Activated T-helper 1 cell treated with anti-CD3 and anti-CD28 coated beads, Interleukin-2, amount 50 U/mL, for 16 hours (primary cell): ENCODE measurements at places on chromosomes 7 and 10.

GRCh38 chr10:70328018-70328417 is 44.2 kb upstream of the NPFFR1 start:
- no peak for DNase-seq

GRCh38 chr7:46738796-46739195 is 817.7 kb upstream of the IGFBP3 start:
- no peak for DNase-seq

GRCh38 chr10:111077785-111078504 is 1.1 kb downstream of the ADRA2A start:
- no peak for DNase-seq

GRCh38 chr10:48595539-48595932 is 9.3 kb downstream of the ARHGAP22 start:
- no peak for DNase-seq

DNA sequence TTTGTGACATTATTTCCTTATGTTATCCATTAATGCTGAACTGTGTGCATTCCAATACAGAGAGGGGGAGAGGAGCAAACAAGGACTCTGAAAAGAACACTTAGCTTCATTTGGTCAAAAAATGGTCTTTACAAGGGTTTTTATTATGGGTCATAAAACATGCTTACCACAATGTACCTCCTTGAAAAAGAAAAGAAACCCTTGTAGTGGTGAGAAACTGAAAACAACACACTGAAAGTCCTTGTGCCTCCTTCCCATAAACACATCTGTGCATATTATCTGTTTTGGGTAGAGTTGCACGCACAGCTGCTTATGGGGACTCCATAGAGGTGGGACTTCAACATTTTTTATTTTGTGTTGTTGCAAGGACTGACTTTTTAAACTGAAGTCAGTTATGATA is 98.7 kb downstream of the CDK6 start:
- no peak for DNase-seq

DNA sequence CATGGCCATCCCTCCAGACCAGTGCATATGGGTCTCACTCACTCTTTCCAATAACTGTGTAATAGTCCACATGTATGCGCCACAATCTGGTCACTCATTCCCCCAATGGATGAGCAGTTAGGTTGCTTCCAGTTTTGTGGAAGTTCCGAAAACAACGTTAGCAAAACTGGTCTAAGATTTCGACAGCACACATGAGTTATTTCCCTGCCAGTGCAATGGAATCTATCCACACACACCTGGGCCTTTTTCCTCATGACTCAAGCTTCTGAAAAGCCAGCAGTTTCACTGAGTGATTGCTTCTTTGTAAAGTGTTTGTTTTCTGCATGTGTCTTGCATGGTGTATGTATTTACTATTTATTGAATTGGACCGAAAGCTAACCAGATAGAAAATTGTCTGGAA is 58.8 kb upstream of the FHIP2A start:
- no peak for DNase-seq

DNA sequence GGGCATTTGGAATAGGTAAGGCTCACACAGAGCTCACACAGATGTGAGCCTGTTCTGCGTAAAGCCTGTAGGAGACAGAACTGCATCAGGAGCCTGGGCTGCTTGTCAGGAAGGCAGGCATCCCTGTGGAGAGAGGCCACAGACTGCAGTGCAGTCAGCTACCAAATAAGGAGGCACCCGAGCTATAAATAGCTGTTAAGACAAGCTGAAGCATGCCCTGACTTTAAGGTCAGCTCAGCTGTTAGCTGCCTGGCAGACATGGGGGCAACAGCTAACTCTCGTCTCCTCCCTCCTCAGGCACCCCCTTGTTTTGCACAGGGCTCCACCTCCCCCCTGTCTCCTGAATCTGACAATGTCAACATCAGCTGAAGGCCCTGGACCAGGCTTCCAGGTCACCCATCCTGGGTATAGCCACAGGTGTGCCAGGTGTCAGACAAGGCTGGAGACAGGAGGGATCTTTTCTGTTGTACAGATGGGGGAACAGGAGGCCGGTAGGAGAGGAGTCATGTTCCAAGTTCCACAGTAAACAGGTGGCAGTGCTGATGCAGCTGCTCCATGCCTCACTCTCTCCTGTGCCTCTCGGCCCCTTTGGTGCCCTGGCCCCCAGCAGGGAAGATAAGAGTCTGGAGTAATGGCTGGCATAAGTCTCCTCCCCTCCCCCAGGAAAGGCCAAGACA is 27.6 kb upstream of the MKRN1 start:
- DNase-seq: no peak

GRCh38 chr7:157979636-157980340 is 607.8 kb downstream of the PTPRN2 start:
- DNase-seq: no peak

GRCh38 chr7:19470031-19470430 is 238.8 kb downstream of the POLR1F start:
- DNase-seq: no peak

- DNase-seq: no peak
Observed at GRCh38 chr7:156773966-156774365, 119.0 kb downstream of the LMBR1 start.

GRCh38 chr10:132427006-132427771 is 30.2 kb downstream of the PWWP2B start:
- DNase-seq: no peak

- no peak for DNase-seq
Observed at GRCh38 chr7:40717242-40717641, 582.4 kb downstream of the SUGCT start.

GRCh38 chr10:112304267-112304859 is 21.2 kb downstream of the TECTB start:
- DNase-seq: no peak

DNA sequence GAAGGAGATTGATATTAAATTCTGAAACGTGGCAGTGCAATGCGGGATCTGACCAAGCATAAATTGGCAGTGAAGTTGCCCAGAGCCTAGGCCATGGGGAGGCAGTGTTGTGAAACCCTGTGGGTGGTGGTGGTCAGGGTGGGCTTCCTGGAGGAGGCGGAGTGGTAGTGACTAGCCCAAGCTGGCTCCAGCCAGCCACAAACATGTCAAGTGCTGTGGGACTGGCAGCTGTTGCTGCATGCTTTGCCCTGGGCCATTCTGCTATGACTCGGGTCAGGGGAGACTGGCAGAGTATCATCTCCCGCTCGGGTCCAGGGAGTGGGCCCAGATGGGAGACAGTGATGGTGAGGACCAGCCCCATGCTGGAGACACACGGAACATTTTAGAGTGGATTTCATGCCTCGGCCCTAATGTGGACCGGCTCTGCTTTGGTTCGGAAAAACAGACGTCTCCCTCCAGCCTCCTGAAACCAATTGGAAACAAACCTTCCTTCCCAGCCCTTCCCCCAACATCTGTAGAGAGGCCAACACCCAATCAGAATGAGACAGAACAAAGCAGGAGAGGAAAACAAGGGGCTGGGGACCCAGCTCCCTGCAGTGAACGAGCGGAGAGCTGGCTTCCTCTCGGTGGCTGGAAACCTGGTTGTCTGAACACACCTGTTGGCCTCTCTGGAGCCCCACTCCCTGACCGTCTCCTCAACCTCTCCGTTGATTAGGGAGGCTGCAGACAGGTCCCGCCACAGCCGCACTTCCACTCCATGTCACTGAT is 58.2 kb downstream of the TMEM270 start:
- no peak for DNase-seq

DNA sequence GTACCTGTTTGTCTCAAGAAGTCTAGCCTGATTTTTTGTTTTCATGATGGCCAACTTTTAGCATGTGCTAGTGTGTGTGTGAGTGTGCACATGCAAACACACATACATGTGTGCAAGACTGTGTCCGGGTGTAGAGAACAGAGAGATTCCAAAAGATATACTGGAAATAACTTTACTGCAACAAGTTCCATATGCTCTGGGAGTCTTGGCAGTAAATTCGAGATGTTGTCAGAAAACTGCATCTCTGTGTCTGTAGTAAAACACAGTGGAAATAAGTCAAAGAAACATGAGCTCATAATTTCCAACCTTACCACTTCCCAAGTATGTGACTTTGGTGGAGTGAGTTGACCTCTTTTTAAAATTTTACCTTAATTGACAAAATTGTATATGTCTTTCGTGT is 950.8 kb upstream of the C7orf33 start:
- no peak for DNase-seq

DNA sequence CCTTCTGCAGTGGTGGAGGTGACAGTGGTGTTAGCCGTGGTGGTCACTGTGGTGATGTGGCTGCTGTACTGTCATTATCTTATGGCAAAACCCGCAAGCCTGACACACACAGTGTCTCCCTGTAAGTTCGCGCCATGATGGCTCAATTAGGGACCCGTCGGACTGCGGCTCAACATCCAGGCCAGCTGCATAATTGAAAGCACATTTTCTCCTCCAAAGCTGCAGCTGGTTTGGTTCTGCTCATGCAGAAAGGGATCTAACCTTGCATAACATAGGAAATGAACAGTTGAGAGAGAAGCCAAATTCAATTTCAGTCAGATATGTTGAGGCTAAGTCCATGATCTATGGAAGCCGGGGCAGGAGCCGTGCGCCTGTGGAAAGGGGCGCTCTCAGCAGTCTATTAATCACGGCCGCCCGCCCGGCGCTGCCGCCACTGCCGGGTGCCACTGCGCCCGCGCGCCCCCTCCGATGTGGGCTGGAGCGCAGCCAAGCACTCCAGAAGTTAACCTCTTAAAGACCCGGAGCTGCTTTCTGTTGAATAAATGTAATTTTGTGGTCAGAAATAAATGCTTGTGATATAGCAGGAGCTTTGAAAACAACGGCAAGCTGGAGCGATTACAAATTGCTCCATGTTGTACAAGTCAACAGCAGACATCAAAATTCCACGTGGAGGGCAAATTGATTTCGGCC is 227.7 kb downstream of the CUX1 start:
- DNase-seq: no peak

GRCh38 chr10:132590752-132591121 is 53.1 kb downstream of the INPP5A start:
- no peak for DNase-seq

DNA sequence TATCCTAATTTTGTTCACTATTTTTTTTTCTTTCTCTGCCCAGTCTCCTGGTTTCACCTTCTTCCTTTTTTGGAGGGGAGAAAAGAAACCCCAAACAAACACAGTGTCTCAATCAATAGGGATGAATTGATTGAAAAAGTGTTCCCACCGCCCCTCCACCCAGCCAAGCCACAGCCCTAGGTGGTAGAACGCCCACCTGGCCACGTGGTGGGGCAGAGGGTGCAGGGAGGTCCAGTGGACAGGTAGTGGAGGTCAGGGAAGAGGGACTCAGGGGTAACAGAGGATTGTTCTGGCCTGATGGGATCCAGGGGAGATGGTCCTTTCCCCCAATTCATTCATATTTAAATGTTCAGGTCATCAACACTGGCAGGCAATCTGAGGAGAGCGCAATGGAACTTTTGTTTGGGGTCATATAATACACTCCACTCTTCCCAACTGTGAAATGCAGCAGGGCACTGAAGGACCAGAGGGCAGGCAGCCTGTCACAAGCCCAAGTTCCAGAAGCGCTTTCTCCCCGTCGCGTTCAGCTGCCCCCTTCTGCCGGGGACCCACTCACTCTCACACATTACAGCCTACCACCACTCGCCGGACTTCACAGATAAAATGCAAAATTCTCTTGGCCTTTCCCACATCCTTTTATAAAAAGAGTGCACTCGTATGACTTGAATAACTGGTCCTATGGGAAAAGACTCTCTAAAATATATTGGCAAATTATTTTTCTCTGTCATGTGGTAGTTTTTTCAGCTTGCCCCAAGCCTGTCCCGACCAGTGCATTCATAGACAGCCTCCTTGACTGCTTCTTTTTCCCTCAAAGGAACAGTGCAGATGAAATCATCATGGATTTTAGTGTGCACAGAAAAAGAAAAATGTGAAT is 1.6 kb downstream of the INHBA start:
- no peak for DNase-seq

DNA sequence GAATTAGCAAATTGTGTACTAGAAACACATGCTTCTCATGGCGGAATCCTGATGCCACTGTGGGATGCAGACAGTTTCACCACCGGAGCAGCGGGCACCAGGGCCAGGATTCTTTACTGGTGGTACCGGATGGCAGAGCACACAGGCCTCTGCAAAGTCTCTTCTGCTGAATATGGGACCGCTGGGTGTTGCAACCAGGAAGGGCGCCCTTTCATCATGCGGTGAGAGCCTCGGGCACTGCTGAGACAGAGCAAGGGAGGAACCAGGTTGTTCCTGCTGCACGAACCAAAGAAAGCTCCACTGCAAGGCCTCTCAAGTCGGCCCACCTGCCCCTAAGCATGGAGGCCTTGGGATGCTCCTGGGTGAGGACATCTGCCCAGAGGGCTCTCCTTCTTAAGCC is 57.0 kb upstream of the NMT2 start:
- no peak for DNase-seq

GRCh38 chr10:95716466-95716865 is 22.7 kb upstream of the TCTN3 start:
- no peak for DNase-seq

DNA sequence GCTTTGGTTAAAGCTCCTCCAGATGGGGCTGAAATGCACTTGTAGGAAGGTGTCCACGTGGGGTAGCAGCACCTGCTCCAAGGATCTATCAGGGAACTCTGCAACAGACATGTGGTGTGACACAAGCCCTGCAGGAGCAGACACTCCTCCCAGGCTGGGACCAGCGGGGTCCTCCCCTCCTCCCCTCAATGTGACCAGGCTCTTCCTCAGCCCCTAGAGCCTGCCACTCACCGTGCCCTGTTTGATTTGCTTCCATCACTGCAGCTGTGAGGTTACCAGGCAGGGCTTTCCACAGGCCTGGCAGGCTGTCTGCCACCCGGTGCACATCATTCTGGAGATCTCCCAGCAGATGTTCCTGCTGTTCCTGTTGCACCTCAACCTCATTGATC is 13.4 kb downstream of the MMRN2 start:
- DNase-seq: no peak

DNA sequence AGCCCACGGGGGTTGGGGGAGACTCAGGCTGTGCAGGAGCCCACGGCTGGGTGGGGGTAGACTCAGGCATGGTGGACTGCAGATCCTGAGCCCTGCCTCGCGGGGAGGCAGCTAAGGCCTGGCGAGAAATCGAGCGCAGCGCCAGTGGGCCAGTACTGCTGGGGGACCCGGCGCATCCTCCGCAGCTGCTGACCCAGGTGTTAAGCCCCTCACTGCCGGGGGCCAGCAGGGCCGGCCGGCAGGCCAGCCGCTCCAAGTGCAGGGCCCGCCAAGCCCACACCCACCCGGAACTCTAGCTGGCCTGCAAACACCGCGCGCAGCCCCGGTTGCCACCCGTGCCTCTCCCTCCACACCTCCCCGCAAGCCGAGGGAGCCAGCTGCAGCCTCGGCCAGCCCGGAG is 33.4 kb downstream of the SP4 start:
- DNase-seq: no peak

DNA sequence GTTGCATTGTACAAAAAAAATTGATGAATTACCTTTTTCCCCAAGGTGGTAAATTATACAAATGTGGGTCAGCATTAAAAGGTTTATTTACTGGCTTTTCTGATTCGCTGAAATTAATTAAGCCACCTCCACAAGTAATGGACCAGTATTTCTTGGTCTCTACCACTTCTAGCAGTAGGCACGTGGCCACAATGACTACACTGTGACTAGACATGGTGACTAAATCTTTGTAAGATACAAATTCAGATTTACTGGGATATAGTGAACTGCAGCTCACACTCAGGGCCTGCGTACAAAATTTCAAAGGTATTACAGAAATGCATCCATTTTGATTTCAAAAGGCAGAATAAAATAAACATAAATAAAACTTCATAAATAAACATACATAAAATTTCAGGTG is 10.9 kb downstream of the HPSE2 start:
- DNase-seq: no peak

GRCh38 chr7:19939746-19940145 is 166.3 kb upstream of the TMEM196 start:
- no peak for DNase-seq

GRCh38 chr10:74887614-74888284 is 61.3 kb downstream of the KAT6B start:
- DNase-seq: no peak
